ENCODE measurements at places on chromosomes 16 and 17. TPM values are rescaled to one million over a fixed set of nuclear protein-coding genes. Genes with fewer than 3 reads are reported as not detected.

Gene PRRT2
- total RNA-seq: 3.6 TPM

Gene LHX1
- not detected for total RNA-seq

Gene PHOSPHO1
- total RNA-seq: 0.48 TPM

DNA sequence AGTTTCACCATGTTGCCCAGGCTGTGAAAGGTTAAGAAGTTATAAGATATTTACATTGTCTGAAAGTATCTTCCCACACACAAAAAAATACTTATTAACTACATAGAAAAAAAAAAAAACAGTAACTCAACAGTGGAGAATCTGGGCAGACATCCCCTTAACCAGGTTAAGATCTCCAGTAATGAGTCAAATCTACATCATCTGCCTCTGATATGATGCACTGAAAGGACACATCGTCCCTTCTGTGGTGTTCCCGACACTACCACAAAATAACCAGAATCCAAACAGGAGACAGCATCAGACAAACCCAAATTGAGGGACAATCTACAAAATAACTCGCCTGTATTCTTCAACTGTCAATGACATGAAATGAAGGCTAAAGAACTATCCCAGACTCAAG is 40.0 kb downstream of the CMTM4 start:
- peaks cover 13% of the 10 kb centered on the region for H3K4me1 ChIP-seq
- no peak overlapping the region for H3K4me3 ChIP-seq
- DNase-seq: no peak
- no peaks in the 10 kb centered on the region for H3K27me3 ChIP-seq
- no peaks in the 10 kb centered on the region for H3K36me3 ChIP-seq
- H3K27ac ChIP-seq: no peak overlapping the region

GRCh38 chr17:83008526-83008925 is 70.9 kb upstream of the METRNL start:
- H3K27ac ChIP-seq: no peak overlapping the region
- H3K36me3 ChIP-seq: no peaks in the 10 kb centered on the region
- no peaks in the 10 kb centered on the region for H3K27me3 ChIP-seq
- H3K4me1 ChIP-seq: no peaks in the 10 kb centered on the region
